ENCODE measurements at places on chromosomes 2 and 18. TPM values are rescaled to one million over a fixed set of nuclear protein-coding genes. Genes with fewer than 3 reads are reported as not detected.

Gene ABHD3
- total RNA-seq: 11.8 TPM

Gene LINC00305
- not detected for total RNA-seq

Gene CYBRD1
- total RNA-seq: 14.5 TPM

Gene TWIST2
- 0.23 TPM for total RNA-seq

Gene AQP4
- total RNA-seq: 549 TPM

Gene FHOD3
- 50.5 TPM for total RNA-seq

Gene FNDC4
- total RNA-seq: 52.8 TPM

Gene KHK
- total RNA-seq: 8.8 TPM

Gene GPR45
- total RNA-seq: 1.8 TPM

Gene GCC2
- total RNA-seq: 49.1 TPM

Gene TLX2
- not detected for total RNA-seq

Gene ANTXR1
- total RNA-seq: 24.7 TPM
